ENCODE measurements at places on chromosomes 7 and 10.

DNA sequence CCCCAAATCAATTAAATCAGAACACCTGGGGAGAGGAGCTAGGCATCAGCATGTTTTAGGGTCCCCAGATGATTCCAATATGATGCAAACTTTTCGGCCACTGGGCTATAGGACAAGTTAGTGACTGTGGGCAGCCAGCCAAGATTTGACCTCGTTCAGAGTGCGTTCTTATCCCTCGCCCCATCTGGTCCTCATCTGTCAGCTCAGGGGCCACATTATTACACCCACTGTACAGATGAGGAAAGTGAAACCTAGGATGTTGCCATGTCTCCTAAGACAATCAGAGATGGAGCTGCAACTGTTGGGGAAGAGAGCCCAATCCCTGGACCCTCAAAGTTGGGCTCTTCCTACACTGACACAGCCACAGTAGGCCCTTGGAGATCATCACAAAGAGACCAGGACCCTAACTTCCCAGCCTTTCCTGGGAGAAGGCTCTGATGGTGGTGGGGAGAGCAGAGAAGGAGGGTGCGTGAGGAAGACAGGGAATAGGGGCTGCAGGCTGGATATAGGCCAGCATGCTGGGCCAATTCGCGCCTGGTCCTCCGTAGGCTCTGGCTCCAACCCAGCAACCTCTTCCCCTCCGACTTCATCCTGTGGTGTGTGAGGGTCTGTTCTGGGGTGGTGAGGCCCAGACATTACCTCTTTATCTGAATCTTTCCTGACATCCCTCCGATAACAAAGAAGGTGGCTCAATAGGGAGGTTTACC lies 109.4 kb upstream of the ZMIZ1 start:
- DNase-seq: no peak

DNA sequence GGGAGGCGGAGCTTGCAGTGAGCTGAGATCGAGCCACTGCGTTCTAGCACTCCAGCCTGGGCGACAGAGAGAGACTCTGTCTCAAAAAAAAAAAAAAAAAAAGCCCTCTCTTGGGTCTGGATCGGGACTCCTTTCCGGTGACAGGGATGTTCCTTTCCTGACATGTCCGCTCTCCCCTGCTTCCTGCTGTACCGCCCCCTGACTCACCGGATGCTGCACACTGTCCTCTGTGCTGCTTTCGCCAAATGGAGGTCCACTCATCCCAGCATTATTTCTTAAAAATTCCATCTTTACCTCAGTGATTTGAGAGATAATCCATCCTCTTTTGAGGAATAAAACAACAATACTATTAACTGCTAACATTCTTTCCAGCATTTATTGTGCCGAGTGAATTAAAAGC lies 113.8 kb upstream of the EEPD1 start:
- DNase-seq: no peak

- no peak for DNase-seq
Measured at GRCh38 chr7:64849250-64849923, 53.7 kb upstream of the ZNF273 start.

GRCh38 chr10:14975672-14976273 lies 16.6 kb downstream of the MEIG1 start:
- DNase-seq: no peak

GRCh38 chr7:137583172-137583571 lies 239.6 kb upstream of the PTN start:
- no peak for DNase-seq

GRCh38 chr10:71916827-71917226 lies 47.4 kb upstream of the CHST3 start:
- DNase-seq: no peak

DNA sequence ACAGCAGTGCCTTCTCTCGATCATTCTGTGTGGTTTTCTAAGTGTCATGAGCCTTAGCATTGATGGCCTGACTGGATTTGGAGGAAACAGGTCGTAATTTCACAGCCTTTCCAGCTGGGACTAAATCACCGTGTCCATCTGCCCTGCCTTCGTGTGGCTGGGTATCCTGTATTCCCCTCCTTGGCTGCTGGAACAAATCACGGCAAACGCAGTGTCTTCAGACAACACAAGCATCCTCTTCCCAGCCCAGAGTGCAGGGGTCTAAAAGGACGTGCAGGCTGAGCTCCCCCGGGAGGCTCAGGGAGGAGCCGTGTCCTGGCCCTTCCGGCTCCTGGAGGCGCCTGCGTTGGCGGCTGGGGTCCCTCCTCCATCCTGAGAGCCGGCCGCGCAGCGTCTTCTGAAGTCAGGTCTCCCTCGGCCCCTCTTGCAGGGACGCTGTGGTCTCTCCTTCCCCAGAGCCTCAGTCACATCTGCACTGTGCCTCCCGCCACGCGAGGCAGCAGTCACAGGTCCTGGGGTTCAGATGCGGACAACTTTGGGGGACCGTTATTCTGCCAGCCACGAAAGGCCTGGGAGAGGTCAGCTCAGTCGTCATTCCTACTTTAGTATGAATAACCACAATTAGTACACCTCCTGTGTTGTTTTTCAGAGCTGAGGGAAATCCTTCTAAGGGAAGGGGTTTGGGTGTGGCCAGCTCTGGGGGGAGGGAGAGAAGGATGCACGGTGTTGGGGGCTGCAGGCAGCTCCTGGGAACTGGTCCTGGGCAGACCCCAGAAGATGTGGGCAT lies 41.1 kb downstream of the FAM20C start:
- DNase-seq: no peak

DNA sequence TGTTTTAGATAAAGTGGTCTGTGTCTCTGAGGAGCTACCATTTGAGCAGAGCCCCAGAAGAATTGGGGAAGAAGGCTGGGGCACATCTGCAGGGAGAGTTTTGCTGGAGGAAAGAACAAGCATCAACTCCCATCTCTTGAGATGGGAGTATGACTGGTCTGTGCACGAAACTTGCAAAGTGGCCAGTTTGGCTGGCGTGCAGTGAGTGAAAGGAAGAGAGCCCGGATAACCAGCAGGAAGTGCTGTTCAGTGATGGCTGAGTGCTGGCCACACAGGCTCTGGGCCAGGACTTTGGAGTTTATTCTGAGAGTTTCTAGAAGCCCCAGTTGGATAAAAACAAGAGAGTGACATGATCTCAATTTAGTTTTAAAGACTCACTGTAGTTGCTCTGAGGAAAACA lies 34.4 kb upstream of the SVIL start:
- DNase-seq: no peak

- DNase-seq: no peak
Measured at GRCh38 chr10:113080925-113081229, 130.8 kb downstream of the TCF7L2 start.

DNA sequence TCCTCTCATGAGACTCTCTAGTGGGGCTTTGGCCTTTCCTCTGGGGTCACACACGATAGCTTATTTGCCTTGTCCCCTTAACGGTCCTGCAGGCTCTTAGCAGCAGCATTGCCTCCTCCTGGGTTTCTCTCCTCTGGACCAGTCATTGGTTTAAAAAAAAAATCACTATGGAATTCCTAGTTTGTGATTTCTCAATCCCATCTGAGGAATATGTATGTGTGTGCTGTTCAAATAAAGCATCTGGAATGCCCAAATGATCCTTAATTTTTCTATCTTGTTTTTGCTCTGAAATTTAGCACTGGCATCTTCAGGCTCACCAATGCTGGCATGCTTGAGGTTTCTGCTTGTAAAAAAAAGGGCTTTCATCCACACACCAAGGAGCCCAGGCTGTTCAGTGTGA lies 30.5 kb downstream of the ACTA2 start:
- no peak for DNase-seq

DNA sequence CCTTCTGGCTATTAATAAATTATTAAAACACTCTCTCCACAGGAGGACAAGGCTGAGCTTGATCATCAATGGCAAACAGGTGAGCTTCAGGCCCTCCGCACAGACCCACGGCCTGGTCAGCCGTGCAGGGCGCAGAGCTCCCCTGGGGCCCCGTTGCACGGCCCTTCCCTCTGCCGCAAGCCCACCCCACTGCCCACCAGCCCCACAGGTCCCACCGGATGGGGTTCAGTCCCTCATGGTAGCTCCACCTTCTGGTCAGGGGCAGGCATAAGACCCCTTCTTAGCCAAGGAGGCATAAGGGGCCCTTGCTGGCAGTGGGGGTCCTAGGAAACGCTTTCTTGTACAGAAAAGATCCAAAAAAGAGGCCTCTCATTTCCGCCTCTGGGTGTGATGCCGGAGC lies 84.6 kb downstream of the MAD1L1 start:
- no peak for DNase-seq

- DNase-seq: no peak
Measured at GRCh38 chr10:78582540-78582939, 486.2 kb upstream of the ZMIZ1 start.

GRCh38 chr10:88661577-88661976 lies 2.7 kb upstream of the LIPF start:
- DNase-seq: no peak

DNA sequence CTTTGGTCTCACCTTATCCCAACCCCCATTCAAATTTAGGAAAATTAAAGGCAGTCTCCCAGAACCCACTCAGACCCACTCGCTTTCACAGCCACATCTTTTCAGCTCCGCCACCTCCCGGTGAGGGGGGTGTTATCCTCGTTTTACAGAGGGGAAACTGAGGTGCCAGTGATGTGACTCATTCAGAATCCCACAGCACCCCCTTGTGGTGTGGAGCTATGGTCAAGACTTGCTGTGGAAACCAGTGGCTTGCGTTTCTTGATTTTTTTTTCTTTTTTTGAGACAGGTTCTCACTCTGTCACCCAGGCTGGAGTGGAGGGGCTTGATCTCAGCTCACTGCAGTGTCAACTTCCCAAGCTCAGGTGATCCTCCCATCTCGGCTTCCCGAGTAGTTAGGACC lies 27.6 kb downstream of the SLC35G1 start:
- no peak for DNase-seq

DNA sequence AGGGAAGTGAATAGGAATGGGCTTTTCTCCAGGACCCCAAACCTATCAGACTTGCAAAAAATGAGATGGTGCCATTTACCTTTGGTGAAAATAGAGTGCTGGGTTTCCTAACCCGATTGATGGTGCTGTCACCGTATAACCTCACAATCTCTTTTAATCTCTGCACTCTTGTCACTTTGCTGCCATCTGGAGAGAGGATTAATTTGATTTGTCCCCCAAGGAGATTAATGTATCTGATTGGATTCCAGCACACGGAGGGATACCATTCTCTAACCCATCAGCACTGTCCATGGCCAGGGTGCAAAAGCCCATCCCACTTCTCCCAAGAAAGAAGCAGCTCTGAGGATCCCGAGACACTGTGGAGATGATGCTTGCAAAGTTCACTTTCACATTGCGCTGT lies 86.3 kb upstream of the NFE2L3 start:
- DNase-seq: no peak

- no peak for DNase-seq
Measured at GRCh38 chr10:114246679-114247305, 7.7 kb downstream of the VWA2 start.

DNA sequence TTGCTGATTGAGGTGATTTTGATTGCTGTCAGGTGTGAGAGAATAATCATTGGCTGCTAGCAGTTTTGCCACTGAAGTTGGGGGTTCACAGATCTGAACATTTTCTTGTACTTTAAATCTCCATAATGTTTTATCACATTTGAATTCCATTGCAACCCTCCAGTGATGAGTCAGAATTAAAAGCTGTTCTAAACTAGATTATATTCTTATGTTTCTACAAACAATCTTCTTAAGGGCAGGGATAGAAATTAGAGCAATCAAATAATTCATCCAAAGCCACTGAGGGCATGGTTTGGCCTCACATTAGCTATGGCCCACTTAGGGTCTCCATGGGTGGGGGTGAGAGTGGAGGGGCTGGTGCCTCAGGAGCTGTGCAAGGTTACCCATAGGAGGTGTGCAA lies 53.0 kb upstream of the RPA3 start:
- DNase-seq: no peak

- no peak for DNase-seq
Measured at GRCh38 chr10:6091630-6092029, 2.8 kb downstream of the RBM17 start.

GRCh38 chr10:14658331-14659127 lies 116.2 kb downstream of the FAM107B start:
- no peak for DNase-seq

DNA sequence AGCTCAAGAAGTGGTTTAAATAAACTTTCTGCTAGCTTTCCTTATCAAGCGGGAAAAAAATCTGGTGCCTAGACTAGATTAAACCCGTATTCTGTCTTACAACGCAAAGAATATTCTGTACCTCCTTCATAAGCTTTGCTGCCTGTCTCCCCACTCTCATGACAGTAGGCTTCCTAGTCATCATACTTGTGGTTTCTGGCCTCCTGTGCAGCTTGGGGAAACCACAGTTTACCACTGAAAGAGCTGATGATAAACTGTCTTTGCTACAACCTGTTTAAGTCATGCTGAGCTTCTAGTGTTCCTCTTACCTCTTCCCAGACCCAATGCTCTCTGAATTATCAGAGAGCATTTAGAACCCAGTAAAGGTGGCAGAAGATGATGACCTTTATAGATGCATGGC lies 55.0 kb downstream of the PODXL start:
- DNase-seq: no peak

- no peak for DNase-seq
Measured at GRCh38 chr10:118751265-118751664, 3.5 kb downstream of the CACUL1 start.

GRCh38 chr7:25179771-25180591 lies 48.3 kb downstream of the NPVF start:
- peak; percentile 80 for DNase-seq

DNA sequence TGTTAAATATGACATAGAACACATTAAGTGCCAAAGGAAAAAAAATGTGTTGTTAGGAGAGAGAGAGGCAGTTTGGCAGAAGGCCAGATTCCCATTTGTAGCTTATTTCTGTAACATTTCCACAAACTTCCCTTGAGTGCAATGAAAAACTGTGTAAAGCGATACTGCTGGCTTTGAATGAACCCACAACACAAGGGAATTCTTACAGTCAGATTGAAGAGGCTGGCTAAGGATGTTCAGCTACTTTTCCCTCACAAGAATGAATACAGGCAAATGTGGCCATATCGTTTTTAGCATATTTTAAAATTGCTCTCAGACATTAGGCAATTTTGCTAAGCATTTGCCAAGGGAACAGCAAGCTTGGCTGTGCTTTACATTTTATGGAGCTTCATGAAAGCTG lies 614.1 kb upstream of the FZD8 start:
- no peak for DNase-seq

DNA sequence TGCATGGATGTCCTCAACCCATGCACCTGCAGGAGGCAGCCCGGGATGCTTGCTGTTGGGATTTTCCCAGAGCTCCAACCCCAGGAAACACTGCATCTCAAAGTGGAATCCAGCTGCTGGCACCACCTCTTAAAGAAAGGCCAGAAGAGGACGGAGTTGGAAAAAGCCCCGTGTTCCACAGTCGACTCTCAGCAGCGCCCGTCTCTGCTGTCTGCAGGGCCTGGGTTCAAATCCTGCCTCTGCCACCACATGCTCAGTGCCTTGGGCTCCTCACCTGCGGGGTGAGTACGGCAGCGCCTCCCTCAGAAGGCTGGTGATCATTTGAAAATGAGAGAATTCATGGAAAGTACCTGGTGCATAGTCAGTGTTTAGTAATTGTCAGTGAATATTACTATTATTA lies 65.6 kb upstream of the ZNF716 start:
- DNase-seq: no peak

- DNase-seq: no peak
Measured at GRCh38 chr7:106773228-106773627, 91.9 kb upstream of the PIK3CG start.

Measured in NCI-H1694 treated with DMSO at 0.1 percent for 48 hours (cell line).